ENCODE measurements at places on chromosomes 16 and 17. TPM values are rescaled to one million over a fixed set of nuclear protein-coding genes. Genes with fewer than 3 reads are reported as not detected.

The ABCA9 gene
- 92.7 TPM for total RNA-seq

The LGALS3BP gene
- total RNA-seq, result 192 TPM

The ZKSCAN2 gene
- total RNA-seq, result 3.9 TPM

The CCL1 gene
- not detected for total RNA-seq

The GPR179 gene
- under 0.01 TPM for total RNA-seq

Measured in breast epithelium (tissue), 4 donors.